ENCODE measurements at places on chromosomes 13 and 19.

DNA sequence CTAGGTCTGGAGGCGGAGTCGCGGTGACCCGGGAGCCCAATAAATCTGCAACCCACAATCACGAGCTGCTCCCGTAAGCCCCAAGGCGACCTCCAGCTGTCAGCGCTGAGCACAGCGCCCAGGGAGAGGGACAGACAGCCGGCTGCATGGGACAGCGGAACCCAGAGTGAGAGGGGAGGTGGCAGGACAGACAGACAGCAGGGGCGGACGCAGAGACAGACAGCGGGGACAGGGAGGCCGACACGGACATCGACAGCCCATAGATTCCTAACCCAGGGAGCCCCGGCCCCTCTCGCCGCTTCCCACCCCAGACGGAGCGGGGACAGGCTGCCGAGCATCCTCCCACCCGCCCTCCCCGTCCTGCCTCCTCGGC lies at the start of gene SLC5A5:
Gene SLC5A5, plus strand, starts transcription at position 68 of the 373 bp plus-strand sequence. CDS start 375 bp downstream, outside the sequence.
- DNase-seq: no peak

GRCh38 chr13:114102521-114103288 lies 29.7 kb downstream of the RASA3 start:
- DNase-seq: no peak

DNA sequence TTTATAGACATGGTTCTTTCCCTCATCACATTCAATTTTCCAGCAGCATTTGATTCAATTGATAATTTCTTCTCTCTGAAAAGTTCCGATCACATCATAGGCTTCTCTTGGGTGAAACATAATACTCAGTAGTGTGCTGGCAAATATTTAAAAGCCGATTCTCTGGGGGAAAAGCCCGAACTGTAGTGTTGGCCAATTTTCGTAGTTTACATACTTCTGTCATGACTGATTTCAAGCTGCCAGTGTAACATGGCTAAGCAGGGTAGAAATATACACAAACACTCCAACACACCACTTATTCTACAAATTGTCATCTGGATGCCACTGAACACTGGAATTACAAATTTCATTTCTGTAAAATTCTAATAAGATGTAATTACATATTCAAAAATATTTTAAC lies 56.1 kb upstream of the FREM2 start:
- no peak for DNase-seq

GRCh38 chr13:97911311-97912138 lies 42.0 kb upstream of the IPO5 start:
- DNase-seq: no peak

GRCh38 chr19:16456652-16457194 lies 15.0 kb downstream of the EPS15L1 start:
- no peak for DNase-seq

DNA sequence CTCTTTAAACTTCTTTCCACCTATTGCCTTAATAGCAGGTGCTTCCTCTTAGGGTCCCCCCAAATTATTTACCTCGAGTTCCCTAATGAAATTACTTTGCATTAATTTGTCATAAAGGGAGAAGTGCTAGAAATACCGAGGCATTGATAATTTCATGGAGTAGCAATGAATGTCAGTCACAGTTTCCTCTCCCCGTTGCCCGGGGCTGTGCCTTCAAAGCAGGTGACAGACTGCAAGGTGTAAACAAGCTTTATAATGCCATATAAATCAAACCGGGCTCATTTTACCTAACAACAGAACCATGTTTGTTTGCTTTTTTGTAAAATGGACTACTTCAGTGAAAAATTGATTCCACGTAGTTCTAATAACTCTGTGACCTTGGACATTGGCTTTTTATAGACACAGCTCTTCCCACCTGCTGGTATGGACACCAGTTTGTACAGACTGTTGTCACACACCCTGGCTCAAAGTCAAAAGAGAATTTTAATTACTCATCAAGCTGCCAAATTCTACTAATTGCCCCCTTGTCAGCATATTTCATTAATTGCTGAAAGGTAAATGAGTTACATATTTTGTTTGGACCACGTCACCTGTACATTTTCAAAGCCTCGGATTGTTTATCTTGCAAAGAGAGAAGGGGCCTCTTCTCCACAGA lies 171.1 kb downstream of the STK24 start:
- DNase-seq: no peak

- no peak for DNase-seq
Measured at GRCh38 chr13:105611424-105611823, 924.0 kb downstream of the EFNB2 start.

GRCh38 chr19:14361824-14362223 lies 19.4 kb upstream of the ADGRE5 start:
- no peak for DNase-seq

GRCh38 chr13:110677731-110678545 lies 28.0 kb downstream of the CARS2 start:
- DNase-seq: no peak

DNA sequence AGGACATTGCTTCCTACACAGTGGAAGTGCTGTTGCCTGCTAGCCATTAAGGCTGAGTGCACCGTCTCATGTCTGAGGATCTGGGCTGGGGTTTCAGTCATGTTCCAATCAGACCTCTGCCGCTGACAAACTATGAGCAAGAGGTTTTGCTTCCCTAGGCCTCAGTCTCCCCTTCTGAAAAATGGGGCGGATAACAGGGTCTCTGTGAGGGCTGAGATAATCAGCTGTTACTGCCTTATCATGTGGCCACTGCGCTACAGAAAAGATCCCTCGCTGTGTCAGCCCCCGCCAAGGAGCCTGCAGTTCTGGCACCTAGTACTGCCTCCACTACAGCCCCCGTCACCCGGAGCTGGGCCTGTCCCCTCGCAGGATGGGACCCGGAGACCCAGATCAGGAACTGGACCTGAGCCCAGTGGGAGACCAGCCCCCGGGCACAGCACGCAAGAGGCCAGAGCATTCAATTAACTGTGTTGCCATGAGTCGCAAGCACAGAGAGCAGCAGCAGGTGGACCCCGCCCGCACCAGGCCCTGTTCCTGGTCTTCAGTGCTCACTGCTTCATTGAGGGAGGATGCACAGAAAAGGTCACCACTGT lies 3.0 kb upstream of the PNKP start:
- no peak for DNase-seq

DNA sequence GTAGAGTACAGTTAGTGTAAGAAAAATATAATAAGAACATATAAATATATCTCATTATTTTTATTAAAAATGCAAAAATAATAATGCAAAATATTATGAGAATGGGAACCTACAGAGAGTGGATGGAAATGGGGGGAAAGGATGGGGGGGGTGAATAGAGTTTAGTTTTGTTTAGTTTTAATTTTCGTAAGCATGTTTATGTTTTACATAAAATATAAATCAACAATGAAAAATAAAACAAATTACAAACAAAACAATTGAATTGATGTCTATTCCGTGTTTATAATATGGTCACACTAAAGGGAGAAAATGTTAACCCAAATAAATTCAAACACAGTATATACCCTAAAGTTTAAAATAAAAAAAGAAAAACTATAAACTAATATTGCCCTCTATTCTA lies 1717.4 kb upstream of the SPRY2 start:
- DNase-seq: no peak

- DNase-seq: no peak
Measured at GRCh38 chr13:113785051-113786010, 26.3 kb downstream of the TMEM255B start.

DNA sequence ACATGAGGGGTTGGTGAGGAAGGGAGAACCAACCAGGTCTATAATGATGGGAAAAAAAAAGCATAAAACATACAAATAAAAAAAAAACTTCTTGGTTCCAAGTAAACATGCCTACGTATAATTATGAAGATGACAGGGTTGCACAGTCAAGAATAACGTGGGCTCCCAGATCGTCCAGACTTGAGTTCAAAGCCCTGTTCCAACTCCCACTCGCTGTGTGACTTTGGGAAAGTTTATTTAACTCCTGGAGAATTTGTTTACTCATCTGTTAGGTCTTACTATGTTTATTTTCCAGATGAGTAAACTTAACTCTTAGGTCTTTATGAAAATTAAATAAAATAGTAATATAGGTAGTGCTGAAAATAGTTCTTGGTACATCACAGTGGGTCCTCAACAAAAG lies 13.8 kb downstream of the STARD13 start:
- no peak for DNase-seq

DNA sequence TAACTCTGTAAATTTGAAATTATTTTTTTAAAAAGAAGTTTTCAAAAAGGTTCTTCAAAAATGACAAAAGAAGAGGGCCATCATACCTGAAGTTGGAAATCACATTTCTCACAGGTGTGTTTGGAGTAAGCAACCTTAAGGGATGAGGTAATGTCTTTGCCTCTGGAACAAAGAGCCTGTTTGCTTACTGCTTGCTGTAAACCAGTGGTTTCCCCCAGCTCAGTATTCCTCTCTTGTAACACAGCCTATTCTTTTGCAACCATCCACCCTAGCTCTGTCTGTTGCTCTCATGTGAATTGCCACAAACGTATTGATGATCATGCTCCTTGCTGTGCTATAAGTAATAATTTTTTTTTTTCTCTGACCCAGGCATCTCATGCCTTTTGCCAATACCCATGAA lies 38.1 kb downstream of the UCHL3 start:
- DNase-seq: no peak

DNA sequence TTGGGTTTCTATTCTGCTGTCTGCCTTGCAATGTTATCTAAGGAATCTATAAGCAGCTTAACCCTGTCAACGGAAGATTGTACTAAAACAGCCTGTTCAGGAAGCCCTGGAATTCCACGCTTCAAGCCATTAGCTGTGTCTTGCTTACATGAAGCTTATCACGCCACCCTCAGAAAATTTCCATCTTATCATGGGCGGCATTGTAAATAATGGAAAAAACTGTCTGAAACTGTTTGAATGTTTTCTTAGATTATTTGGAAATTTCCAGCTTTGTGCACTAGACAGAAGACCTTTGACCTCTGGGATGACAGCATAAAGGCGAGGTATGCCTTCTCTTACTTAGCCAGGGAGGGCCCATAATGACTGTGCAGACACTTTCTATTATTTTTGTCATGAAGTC lies 319.7 kb downstream of the KCNRG start:
- DNase-seq: no peak

GRCh38 chr13:30892966-30893365 lies 13.1 kb upstream of the MEDAG start:
- no peak for DNase-seq

- DNase-seq: no peak
Measured at GRCh38 chr19:21688464-21688863, 78.9 kb downstream of the ZNF100 start.

DNA sequence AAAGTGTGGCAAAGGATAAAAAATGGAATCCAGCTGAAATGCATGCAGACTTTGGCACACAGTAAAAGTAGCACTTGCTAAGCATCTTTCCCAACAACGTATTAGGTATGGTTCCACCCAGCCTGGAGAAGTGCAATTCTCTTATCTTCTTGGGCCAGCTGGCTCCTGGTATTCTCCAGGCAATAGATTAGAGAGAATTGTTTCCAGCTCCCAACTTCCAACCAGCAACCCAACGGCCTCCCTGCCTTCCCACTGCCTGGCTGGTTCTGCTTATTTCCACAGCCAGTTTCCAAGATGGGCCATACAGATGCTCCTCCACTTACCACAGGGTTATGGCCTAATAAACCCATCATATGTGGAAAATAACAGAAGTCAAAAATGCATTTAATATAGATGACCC lies 133.4 kb downstream of the OXGR1 start:
- DNase-seq: no peak

DNA sequence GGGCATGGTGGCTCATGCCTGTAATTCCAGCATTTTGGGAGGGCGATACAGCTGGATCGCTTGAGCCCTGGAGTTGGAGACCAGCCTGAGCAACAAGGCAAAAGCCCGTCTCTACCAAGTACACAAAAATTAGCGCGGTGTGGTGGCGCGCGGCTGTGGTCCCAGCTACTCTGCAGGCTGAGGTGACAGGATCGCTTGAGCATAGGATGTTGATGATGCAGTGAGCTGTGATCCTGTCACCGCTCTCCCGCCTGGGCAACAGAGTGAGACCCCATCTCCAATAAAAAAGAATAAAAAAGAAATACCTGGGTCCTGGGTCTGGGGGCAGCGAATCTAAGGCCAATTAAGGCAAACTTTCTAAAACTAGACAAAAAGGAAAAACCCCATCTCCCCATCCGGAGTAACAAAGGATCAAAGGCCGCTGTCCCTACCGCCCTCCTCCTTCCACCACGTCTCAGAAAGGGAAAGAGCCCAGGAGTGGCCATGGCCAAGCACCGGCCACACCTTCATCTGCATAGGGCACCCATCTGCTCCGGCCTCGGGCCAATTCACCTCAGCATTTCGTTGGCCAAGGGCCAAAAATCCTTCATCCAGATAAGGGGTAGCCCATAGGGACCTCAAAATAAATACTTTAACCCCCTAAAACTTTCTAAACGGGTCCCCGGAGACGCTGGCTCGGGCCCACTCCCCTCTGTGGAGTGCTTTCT lies 851 bp downstream of the ZNF320 start:
- DNase-seq: no peak

DNA sequence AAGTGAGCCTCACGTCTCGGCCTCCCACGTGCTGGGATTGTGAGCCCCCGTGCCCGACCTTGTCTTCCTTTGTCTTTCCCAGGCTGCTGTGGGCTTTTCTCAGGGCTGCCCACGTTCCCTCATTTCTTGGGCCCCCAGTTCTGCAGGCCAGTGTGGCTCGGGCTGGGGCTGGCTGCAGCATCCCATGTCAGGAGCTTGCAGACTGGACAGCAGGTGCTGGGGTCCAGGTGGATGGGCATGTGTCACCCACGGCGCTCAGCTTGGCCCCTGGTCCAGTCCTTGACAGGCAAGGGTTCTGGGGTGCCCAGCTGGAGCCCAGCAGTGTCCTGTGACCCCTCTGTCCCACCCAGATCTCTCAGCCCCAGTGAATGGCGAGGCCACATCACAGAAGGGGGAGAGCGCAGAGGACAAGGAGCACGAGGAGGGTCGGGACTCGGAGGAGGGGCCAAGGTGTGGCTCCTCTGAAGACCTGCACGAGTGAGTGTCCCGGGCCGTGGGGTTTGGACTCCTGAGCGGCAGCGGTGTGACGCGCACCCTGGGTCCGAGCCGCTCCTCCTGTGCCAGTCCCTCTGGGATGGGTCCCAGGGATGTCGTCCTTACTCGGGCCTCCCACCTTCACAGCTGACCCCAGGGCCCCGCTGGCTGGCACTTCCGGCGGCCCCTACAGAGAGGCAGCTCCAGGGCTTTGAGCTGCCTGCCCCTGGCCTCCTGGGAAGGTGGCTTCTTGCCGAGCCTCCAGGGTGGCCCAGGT lies 17.3 kb downstream of the PLIN4 start:
- DNase-seq: no peak

DNA sequence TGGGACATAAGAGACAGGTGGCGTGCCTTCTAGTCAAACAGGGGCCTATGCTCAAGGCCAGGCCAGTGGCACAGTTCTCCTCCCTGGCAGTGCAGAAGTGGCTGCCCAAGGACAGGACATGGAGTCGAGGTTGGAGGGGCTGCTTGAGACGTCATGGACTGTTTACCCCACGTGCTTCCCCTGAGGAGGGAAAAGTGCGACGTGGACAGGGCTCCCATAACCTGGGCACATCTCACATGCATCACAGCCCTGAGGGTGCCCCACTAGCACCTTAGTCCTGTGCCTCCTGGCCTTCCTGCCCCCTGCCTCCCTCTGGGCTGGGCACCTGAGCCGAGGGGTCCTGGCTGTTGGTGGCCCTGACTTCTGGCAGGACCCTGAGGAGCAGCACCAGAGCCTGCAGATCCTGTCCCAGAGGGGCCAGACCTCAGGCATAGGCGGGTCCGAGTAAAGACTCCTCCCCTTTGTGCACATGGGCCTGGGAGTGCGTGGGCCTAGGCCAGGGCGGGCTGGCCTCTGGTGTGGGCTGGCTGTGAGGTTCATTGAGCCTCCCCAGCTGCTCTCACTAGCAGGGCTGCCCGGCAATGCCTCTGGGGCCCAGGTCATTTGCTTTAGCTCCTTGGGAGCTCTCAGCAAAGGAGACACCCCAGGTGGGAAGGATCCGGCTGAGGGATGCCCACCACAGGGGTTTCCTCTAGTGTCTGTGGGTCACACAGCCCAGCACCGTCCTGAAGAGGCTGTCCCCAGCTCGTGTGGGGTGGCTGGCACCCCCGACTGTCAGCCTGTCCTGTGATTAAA lies 65.7 kb downstream of the CEBPG start:
- DNase-seq: no peak
